HFFc6 (cell line): ENCODE measurements at places on chromosomes 6 and 20.

DNA sequence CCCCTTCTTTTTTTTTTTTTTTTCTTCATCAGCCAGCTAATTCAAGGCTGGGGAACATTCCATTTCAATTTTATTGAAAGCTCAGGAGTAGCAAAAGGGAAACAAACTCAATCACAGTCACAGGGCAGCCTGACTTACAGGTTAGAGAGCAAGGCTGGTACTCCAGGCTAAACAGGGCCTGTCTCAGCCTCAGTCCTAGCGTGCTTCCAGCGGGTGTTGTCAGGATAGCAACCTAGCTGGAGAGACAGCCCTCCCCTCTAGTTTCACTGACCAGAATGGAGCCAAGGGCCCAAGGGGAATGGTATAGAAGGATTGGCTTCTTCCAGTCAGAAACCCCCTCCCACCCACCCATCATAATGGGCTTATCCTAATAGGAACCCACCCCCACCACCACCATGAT is 132.9 kb downstream of the PXDC1 start:
- no peaks in the 10 kb centered on the region for H3K4me1 ChIP-seq
- H3K36me3 ChIP-seq = no peaks in the 10 kb centered on the region
- H3K27me3 ChIP-seq = peaks cover 45% of the 10 kb centered on the region
- H3K4me3 ChIP-seq = no peak overlapping the region

DNA sequence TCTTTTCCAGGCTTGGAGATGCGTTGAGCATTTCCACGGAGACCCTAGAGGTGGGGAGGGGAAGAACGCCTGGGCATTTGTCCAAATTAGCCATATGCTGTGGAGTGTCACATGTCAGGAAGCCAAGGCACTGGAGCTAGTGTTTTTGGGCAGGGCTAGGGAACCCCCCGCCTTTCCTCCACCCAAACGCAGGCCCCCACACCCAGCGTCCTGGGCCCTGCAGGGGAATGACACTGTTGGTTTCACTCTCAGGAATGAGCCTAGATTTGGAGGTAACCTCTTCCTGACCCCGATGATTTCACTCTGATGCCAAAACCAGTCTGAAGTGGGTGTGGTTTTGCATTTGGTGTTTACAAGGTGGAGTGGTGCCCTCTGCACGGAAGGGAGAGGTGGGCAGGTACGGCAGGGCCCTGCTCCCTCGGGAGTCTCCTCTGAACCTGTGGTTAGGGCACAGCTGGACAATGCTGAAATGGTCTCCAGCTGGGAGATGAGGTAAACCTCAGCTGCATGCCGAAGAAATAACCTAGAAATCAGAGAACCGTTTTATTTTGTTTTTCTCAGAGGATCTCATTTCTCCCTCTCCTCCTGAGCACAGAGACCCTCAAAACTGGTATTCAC is 29.5 kb downstream of the MTHFD1L start:
- DNase-seq = no peak
- peaks cover 55% of the 10 kb centered on the region for H3K4me1 ChIP-seq
- H3K4me3 ChIP-seq = no peak overlapping the region; the same call in 1 of the 2 replicates
- H3K27ac ChIP-seq = peak overlapping the region; percentile 72
- peaks cover 30% of the 10 kb centered on the region for H3K36me3 ChIP-seq
- H3K27me3 ChIP-seq = peaks cover 3% of the 10 kb centered on the region

DNA sequence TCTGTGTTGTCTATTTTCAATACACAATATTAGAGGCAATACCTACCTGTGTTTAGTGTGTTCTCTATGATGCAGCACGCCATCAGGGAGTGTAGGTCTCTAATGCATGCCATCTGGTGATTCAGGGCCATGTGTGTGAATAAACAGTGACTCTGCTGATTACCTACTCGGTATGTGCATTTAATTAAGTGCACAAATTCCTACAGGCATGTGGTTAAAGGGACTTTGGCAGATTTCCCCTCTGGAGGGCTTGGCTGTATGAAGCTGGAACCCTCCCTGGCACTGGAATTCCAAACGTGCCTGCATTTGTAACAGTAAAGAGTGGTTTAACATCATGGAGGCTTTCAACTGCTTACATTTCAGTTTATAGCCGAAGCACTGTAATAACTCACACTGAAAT is 401.5 kb upstream of the SASH1 start:
- no peaks in the 10 kb centered on the region for H3K4me1 ChIP-seq
- H3K4me3 ChIP-seq = no peak overlapping the region
- H3K36me3 ChIP-seq = peaks cover 9% of the 10 kb centered on the region; the same call in 1 of the 2 replicates
- H3K27me3 ChIP-seq = no peaks in the 10 kb centered on the region
- no peak for DNase-seq

DNA sequence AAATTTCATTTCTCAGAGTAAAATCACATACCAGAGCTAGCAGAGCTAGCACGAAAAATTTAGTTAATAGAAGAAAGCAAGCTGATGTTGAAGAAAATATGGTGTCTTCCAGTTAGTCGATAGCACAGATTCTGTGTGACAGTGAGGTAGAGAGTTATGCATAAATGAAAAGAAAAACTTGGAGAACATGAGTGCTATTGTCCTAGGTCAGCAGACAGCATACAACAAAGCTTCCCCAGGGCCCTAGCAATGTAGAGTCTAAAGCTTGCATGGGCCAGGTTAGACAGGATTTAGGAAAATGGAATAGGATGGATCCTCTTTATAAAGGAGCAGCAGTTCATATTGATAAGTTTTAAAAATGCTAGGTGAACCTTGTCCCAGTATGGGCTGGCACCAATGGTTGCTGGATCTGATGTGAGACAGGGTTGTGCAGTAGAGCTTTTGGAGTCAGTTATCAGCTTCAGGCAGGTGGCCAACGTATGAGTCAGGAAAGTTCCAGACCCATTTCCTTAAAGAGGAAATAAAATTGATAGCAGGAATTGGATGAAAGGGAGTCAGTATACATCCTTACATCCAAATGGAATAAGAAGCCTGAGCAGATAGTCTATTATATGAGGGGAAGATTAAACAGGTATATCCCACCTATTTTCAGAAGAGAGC is 277.2 kb downstream of the FRK start:
- no peaks in the 10 kb centered on the region for H3K36me3 ChIP-seq
- H3K4me1 ChIP-seq = no peaks in the 10 kb centered on the region
- no peak overlapping the region for H3K27ac ChIP-seq

GRCh38 chr6:2853769-2854395 is 12.2 kb upstream of the SERPINB1 start:
- no peaks in the 10 kb centered on the region for H3K36me3 ChIP-seq
- peaks cover 63% of the 10 kb centered on the region for H3K4me1 ChIP-seq
- H3K27me3 ChIP-seq = no peaks in the 10 kb centered on the region; the same call in 1 of the 2 replicates
- peak overlapping the region; percentile 90 for H3K4me3 ChIP-seq

DNA sequence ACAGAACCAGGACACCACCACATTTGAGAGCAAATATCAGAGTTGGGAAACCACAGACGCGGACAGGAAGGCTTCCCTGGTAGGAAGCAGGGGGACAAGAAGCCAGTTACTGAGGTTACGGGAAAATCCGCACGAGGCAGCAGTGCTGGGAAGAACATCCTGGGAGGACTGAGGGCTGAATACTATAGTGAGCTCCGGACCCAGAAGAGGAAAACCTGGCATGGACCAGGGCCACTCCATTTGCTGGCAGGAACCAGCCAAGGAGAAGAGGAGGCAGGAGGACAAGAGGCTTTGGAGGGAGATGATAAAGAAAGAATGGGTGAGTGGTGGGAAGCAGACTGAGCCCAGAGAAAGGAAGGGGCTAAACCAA is 6.1 kb upstream of the DSN1 start:
- no peak overlapping the region for H3K4me3 ChIP-seq
- H3K27me3 ChIP-seq = peaks cover 10% of the 10 kb centered on the region
- peaks cover 41% of the 10 kb centered on the region for H3K36me3 ChIP-seq
- H3K4me1 ChIP-seq = peaks cover 21% of the 10 kb centered on the region
- peak overlapping the region; percentile 46; the same call in 1 of the 2 replicates for H3K27ac ChIP-seq

DNA sequence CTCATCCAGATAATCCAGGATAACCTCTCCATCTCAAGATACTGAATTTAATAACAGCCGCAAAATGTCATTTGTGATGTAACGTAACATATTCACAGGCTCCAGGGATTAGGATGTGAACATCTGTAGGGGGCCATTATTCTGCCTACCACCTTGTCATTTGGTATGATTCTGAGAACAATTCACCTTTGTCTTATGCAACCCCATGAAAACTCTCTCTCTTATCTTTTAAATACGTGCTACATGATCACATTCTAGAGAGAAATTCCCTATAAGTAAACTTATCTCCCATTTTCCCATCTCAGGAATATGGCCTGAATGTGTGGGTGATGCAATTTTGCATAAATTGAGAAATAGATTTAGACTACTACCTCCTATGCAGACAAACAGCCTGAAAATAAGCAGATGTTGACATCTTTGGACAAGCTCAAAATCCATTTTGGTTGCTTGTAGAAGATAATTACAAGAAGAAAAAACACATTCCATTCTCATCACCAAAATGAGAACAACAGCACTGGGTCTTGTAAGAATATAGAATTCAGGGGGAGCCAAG is 255.4 kb upstream of the STXBP5 start:
- H3K4me3 ChIP-seq = no peak overlapping the region
- no peak overlapping the region for H3K27ac ChIP-seq
- H3K36me3 ChIP-seq = no peaks in the 10 kb centered on the region
- no peaks in the 10 kb centered on the region for H3K4me1 ChIP-seq

DNA sequence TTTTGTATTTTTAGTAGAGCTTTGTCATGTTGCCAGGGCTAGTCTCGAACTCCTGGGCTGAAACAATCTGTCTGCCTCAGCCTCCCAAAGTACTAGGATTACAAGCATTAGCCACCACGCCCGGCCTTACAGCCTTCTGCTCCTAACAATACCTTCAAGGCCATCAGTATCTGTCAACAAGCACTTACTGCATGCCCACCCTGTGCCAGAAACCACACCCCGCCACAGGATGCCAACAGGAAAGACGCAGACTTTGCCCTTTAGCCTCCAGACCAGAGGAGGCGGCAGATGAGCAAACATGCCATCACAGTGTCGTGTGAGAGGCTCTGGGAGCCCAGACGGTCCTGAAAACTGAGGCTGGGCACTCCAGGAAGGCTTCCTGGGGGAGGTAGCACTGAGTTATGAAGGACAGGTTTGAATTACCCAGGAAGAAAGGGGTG is 34.7 kb upstream of the TGM3 start:
- H3K36me3 ChIP-seq = no peaks in the 10 kb centered on the region
- H3K4me1 ChIP-seq = peaks cover 14% of the 10 kb centered on the region
- DNase-seq = no peak
- H3K4me3 ChIP-seq = no peak overlapping the region
- no peak overlapping the region for H3K27ac ChIP-seq

GRCh38 chr6:52925919-52926792 is 16.7 kb upstream of the GSTA3 start:
- H3K4me3 ChIP-seq = no peak overlapping the region
- no peak for DNase-seq
- H3K36me3 ChIP-seq = peaks cover 3% of the 10 kb centered on the region; the same call in 1 of the 2 replicates
- H3K4me1 ChIP-seq = peaks cover 50% of the 10 kb centered on the region
- peaks cover 6% of the 10 kb centered on the region; the same call in 1 of the 2 replicates for H3K27me3 ChIP-seq
- no peak overlapping the region for H3K27ac ChIP-seq

DNA sequence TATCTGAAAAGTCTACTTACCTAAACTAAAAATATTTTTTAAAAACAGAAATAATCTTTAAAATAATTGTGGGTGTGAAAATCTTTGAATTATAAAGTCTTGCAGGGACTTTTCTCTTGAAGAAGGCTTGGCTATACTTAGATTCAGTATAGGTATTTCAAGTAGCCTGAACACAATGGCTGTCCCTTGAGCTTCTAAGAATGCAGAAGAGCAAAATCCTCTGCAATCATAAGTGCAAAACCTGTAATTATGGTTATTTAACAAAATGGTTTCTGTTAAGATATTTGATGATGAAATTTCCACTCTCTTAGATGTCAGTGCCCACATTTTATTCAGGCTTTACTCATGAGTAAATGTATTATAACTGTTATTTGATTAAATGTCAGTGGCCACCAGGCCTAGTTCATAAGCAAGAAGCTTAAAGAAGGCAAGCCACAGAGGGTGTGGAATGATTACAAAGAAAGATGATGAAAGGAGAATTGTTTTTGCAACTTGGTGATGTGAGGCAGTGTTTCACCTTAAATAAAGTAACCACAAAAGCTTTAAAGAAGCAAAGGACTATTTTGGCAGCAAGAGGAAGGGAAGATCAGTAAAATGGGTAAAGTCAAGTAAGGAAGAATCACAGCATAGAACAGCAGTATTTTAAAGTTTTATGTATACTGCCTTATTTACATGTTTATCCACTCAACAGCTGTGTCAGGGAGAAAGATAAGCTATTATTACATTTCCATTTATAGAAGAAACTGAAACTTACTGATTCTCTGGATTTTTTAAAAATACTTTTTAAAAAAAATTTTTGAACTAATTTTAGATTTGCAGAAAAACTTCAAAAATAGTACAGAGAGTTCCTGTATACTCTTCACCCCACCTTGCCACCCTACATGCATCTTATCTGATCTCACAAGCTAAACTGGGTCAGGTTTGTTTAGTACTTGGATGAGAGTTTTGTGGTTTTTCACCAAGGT is 351.2 kb upstream of the RUNX2 start:
- H3K4me1 ChIP-seq = peaks cover 6% of the 10 kb centered on the region; the same call in 1 of the 2 replicates
- H3K36me3 ChIP-seq = peaks cover 21% of the 10 kb centered on the region
- H3K27ac ChIP-seq = no peak overlapping the region

GRCh38 chr6:36695414-36695813 is 2.2 kb upstream of the RAB44 start:
- H3K27ac ChIP-seq = no peak overlapping the region
- H3K36me3 ChIP-seq = no peaks in the 10 kb centered on the region
- no peak overlapping the region for H3K4me3 ChIP-seq
- peaks cover 7% of the 10 kb centered on the region for H3K27me3 ChIP-seq
